ENCODE measurements at places on chromosomes 16 and 17. TPM values are rescaled to one million over a fixed set of nuclear protein-coding genes. Genes with fewer than 3 reads are reported as not detected.

The PRAC1 gene
- total RNA-seq, result not detected

The CDH3 gene
- 0.08 TPM for total RNA-seq

The LDHD gene
- 97.9 TPM for total RNA-seq

DNA sequence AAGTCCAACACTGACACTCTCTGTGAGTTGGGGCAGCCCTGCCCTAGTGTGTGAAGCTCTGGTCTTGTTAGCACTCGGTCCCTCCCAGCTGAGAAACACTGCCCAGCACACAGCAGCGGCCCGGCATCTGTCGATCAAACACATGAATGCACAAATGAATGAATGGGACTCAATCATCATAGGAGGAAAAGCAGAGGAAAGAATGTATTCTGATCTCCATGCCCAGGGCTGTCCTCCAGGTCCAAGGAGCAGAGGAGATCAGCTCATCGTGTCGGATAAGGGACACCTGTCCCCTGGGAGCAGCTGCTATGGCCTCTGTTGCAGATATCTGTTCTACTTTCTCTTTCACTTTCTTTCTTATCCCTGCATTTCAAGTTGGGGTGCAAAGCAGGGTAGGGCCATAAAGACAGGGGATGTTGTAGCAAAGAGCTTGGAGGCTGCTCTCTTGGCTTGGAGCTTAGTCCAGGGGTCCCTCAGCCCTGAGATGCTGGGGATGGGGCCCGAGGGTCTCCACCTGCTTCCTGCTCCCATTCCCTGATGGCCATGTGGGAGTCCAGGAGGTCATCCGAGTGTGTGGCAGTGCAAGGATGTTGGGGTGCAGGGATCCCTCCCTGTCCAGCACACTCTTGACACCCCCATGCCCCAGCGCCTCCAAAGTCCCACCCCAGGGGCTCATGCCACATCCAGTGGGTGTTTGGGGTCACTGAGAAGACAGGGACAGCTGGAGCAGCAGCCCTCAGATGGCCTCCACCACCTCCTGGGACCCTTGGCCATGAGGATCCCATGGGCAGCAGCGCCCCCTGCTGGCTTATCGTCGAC lies 88.2 kb downstream of the IRF8 start:
- no peak for DNase-seq

DNA sequence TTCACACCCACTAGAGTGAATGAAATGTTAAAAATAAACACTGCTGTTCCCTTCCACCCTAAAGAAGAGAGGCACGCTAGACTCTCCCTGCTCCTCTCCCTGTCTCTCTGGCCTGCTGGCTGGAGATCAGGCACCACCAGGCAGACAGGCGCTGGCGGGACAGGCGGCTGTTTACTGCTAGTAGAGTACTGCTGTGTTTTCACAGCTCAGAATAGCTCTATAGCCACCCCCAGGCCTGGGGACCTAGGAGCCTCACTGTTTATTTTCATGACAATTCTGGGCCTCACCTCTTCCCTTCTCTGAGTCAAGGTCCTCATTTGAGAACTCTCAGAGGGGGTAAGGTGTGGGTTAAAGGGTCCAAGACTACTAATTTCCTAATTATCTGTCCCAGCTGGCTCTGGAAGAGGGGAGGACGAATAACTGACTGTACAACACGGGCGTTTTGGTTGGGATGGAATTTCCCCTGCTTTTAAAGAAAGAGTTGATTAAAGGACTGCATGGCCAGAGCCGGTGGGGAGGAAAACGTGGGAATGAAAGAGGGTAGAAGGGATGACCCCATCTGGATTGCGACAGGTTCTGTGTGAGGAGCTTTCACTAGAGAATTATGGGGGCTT lies 9.0 kb upstream of the G6PC1 start:
- DNase-seq, result peak; percentile 69

DNA sequence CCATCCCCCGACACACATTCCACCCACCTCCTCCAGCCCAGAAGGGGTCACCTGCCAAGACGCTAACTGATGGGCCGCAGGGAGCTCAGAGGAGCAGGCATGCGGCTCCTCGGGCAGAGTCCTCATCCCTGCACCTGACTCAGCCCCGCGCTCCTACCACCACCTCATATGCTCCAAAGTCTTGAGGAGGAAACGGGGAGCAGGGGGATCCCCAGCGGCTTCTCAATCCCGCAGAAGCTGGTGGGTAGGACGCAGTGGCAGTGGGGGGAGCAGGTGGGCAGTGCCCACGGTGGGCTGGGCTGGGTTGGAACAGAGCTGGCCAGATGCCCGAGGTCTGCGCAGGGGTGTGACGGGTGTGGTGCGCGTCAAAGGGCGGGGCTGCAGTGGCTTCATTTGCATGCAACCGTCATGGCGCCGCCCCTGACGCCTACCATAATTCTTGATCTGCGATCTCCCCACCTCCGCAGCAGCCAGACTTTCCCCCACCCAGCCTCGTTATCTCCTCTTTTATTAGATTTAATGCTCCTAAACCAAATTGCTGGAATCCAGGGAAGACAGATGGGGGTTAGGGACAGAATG lies 39.0 kb upstream of the EMP2 start:
- DNase-seq, result peak; percentile 58

GRCh38 chr17:48633266-48633677 lies 7.1 kb upstream of the HOXB9 start:
- no peak for DNase-seq

DNA sequence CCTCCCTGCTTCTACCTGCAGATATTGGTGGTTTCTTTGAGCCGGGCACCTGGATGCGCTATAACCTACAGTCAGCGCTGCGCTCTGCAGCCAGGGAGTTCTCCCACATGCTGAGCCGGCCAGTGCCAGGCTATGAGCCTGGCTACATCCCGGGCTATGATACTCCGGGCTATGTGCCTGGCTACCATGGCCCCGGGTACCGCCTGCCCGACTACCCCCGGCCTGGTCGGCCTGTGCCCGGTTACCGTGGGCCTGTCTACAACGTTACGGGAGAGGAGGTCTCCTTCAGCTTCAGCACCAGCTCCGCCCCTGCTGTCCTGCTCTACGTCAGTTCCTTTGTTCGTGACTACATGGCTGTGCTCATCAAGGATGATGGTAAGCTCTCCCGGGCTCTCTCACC lies 13.2 kb downstream of the CNTNAP1 start:
- no peak for DNase-seq
